Caki2 (cell line): ENCODE measurements at places on chromosomes 5 and 9.

DNA sequence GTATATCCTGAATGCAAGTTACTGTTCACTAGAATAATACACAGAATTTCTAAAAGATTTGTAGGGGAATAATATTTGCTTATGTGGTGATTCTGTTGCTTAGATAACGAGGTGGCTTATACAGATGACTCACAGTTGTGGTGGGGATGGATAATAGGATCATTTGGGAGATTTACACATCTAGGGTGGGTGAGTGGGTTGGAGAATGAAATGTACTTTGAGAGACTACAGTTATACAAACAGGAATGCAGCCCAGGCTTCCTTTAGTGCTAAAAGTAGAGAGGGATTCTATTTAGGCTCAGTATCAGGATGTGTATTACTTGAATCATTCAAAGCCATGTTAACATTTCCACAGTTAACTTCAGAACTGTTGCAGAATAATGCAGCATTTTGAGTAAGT is 1.8 kb downstream of the CTXN3 start:
- no peak for DNase-seq

DNA sequence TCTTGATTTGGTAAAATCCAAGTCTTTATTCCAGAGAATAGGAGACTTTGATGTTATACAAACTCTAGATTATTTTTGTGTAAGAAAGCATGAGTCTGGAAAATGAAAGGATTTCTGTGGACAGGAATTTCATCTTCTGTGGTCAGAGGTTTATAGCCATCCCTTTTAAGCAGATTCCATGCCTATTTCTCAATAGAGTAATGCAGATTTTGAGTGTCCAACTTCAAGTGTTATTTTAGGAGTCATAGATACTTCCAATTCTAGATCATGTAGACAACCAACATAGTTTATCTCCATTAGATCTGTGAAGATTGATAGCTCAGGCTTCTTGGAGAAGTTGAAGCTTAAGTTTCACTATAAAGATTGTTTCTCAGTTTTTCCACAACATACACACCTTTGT is 379.7 kb downstream of the PSAT1 start:
- no peak for DNase-seq

GRCh38 chr5:143200781-143201398 is 202.6 kb downstream of the NR3C1 start:
- peak; percentile 45 for DNase-seq

GRCh38 chr5:116864157-116864837 is 289.7 kb upstream of the SEMA6A start:
- no peak for DNase-seq

- DNase-seq = no peak
These were observed 250.5 kb downstream of the DENND1A start for GRCh38 chr9:123679330-123679987.

DNA sequence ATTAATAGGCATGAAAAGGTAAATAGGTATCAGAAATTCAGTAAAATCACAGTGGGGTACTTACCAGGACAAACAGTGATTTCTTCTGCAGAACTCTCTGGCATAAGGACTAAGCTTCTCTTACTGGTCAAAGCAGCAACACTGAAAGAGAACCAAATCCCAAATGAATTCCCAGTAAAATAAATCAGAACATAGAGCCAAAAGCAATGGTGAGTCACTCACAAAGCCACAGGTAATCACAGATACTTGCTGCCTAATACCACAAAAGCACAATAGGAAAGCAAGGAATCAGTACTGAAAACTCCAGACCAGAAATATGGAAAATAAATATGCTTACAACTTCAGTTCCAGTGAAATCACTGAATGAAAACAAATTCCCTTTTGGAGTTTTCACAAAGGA is 50.7 kb downstream of the UIMC1 start:
- DNase-seq = no peak

DNA sequence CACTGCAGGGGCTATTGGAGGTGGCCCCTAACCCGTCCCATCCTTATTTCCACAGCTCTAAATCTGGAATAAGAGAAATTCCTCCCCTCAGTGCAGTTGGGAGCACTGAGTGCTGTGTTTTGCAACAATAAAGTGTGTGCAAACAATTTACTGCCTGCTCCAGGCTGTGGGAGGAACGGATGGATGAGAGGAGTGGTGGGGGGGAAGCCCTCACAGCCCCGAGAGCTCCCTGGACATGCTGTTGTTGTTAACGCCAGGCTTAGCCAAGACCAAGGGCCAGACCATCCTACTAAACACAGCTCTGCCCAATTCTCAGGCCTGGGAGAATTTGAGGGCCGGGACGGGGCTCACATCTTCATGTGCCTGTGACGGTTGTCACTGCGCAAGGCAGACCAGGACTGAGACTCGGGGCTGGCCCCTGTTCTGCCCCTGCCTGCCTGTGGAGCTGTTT is 200.2 kb downstream of the DAB2IP start:
- no peak for DNase-seq

GRCh38 chr5:121029536-121030245 is 565.6 kb downstream of the PRR16 start:
- DNase-seq = no peak

GRCh38 chr5:153551537-153552079 is 61.1 kb downstream of the GRIA1 start:
- peak; percentile 59 for DNase-seq

DNA sequence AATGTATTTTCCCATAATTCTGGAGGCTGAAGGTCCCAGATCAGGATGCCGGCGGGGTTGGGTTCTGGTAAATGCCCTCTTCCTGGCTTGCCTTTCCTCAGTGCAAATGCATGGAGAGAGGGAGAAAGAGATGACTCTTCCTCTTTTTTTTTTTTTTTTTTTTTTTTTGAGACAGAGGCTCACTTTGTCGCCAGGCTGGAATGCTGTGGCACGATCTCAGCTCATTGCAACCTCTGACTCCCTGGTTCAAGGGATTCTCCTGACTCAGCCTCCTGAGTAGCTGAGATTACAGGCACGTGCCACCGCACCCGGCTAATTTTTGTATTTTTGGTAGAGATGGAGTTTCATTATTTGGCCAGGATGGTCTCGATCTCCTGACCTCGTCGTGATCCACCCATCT is 300.0 kb upstream of the TAS2R1 start:
- DNase-seq = no peak

DNA sequence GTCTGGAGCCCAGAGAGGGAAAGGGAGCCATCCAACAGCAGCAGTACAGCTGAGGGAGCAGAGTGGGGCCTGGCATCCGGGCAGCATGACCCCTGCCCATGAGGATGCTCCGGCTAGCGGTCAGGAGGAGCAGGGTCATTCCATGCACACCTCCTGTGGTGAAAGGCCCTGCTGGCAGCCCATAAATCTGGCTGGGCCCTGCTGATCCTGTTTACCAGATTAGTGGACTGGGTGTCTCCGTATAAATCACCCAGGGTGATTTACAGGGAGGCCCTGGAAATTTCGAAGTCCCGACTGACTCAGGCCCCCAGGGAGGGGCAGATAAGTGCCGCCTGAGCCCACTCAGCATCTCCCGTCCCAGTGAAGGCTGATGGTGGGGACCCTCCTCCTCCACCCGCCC is 117.6 kb upstream of the HAND1 start:
- DNase-seq = no peak

DNA sequence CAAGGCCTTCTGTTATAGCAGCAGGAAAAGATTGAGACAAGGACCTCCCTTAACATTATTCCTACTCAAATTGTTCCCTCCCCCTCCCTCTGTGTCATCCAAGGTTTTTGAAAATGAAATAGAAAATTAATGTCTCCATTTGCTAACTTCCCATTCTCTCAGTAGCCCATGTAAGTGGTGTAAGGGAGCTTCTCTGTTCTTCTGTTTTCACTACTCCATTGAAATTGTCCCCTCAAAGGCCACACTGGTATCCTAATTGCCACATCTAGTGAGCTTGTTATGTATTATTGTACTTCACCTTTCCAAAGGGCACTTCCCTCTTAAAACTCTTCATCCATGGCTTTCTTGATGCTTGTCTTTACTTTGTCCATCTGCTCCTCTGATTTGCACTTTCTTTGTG is 131.2 kb upstream of the PIK3R1 start:
- DNase-seq = no peak

DNA sequence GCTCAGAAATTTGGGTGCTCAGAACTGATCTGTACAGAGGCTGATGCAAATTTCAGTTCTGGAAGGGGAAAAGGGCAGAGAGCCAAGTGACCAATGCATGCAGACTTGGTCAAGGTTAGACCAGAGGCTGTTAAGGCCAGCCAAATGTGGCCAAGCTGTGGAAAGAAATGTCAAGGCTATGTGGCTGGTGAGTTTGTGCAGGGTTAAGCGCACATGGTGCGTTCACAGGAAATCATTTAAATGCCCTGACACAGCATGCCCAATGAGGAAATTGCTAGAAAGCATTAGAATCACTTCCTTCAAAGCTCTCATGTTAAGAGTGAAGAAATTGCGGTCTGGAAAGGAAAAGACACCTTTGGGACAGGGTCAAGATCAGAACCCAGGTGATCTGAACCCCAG is 58.0 kb downstream of the PTPN3 start:
- no peak for DNase-seq

DNA sequence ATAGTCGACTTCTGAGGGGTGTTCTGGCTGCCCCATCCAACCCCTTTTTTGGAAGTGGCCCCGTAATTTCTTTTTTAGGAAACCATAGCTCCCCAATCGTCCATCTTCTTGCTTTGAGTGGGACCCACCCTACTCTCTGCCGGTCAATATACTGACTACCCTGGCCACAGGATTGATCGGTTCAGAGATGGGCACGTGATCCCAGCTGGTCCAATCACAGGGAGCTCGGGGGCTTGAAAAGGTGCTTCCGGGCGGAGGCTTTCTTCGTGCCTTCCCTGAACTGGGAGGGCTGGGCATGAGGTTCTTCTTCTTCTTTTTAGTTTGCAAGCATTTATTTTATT is 78.7 kb upstream of the SH3PXD2B start:
- DNase-seq = no peak

- DNase-seq = no peak
These were observed 1.2 kb downstream of the LHX6 start for GRCh38 chr9:122227575-122227900.
